Skeletal muscle cell (primary cell): ENCODE measurements at places on chromosomes 4 and X.

GRCh38 chr4:59540311-59540710, 1659.8 kb upstream of the ADGRL3 start:
- no peak for DNase-seq

DNA sequence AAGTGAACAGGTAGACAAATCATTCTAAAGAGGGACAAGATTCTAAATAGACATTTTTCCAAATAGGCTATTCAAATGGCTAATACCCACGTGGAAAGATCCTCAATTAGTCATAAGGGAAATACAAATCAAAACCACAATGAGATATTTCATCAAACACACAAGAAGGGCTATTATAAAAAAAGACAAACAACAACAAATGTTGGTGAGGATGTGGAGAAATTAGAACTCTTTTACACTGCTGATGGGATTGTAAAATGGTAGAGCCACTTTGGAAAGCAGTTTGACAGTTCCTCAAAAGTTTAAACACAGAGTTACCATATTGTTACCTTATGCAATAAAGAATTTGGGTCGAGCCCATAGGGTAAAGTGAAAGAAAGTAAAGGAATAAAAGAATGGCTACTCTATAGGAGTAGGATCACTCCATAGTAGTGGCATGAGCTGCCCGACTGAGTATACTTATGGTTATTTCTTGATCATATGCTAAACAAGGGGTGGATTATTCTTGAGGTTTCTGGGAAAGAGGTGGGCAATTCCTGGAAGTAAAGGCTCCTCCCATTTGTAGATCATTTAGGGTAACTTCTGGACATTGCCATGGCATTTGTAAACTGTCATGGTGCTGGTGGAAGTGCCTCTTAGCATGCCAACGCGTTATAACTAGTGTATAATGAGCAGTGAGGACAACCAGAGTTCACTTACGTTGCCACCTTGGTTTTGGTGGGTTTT, 58.9 kb upstream of the FAM9C start:
- no peak for DNase-seq

DNA sequence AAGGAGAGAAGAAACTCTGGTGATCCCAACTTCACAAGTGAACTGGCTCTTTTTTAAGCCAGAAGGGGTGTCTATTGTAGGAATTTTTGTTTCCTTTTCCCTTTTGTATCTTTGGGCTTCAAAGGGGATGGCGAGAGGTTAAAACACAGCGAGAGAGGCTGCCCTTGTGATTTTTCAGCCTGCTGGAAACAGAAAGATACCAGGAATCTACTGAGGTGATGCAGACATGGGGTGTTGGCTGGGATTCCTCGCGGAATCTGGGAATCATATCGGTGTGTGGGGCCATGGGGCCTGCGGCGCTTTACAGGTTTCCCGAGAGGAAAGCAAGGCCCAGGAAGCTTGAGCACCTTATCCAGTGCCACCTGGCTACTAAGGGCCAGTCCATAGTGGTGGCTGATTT, 99.4 kb upstream of the STX18 start:
- DNase-seq, result no peak

- DNase-seq, result no peak
These were observed 178.6 kb upstream of the MAMLD1 start for GRCh38 chrX:150184491-150184890.

- DNase-seq, result no peak
These were observed 34.7 kb upstream of the MAB21L2 start for GRCh38 chr4:150547154-150547838.

GRCh38 chr4:82521283-82521682, 40.5 kb downstream of the TMEM150C start:
- DNase-seq, result no peak

DNA sequence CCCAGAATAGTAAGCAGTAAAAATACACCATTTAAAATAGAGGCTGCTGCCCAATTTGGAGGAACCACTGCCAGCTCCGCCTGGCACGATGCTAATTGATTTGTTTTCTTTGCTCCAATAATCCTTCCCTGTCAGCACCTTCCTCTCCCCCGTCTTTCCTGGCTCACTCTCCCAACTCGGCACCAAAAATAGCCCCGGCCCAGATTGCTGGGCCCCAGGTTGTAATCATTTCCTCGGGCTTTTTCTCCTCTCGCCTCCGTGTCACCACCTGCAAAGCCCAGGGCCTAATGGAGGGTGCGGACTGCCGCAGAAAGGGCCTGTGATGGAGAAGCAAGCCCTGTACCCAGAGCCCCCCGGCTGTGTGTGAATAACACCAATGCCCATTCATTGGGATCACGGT, 197.6 kb upstream of the PSAPL1 start:
- DNase-seq, result no peak

- DNase-seq, result no peak
These were observed 1444.2 kb downstream of the ADGRL3 start for GRCh38 chr4:62644372-62644771.

DNA sequence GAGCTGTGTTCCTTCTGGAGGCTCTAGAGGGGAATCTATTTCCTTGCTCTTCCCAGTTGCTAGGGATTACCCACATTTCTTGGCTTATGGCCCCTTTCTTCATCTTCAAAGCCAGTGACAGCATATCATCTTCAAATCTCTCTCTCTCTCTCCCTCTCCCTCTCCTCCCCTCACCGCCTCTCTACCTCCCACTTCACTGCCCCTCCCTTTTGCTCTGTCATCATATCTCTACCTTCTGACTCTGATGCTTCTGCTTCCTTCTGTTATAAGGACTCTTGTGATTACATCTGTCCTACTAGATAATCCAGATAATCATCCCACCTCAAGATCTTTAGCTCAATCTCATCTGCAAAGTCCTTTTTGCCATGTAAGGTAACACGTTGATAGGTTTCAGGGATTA, 93.1 kb upstream of the TEX13D start:
- DNase-seq, result no peak

DNA sequence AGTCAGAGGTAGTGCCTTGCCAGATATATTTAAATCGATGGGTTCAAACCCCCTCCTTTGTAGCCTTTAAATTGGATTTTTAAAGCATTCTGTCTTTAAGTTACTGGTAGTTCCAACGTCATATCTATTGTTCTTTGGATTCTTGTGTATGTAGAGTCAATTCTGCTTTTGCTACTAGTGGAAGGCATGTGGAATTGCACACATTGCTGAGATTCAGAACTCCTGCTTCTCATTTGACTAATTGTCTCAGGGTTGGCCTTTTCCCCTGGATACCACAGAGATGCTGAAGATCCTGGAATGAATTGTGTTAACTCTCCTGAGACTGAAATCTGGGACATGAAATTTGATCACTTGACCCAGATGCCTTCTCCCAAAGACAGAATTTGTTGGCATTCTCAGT, 328.3 kb upstream of the RPS6KA3 start:
- no peak for DNase-seq

DNA sequence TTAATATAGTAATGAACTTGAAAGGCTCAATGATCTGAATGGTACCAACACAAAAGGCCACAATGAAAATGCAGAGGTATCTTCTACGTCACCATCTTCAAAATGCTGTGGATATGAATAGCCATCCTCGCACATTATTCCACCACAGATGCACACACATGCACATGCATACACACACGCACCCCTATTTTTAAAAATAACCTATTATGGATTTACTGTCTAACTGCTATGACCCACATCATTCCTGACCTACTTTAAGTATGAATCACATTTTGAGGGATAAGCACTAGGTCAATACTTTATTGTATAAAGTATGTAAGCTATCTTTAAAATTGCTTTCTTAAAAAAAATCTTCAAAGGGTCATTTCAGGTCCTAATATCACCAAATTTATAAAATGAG, 24.4 kb upstream of the CORIN start:
- no peak for DNase-seq

DNA sequence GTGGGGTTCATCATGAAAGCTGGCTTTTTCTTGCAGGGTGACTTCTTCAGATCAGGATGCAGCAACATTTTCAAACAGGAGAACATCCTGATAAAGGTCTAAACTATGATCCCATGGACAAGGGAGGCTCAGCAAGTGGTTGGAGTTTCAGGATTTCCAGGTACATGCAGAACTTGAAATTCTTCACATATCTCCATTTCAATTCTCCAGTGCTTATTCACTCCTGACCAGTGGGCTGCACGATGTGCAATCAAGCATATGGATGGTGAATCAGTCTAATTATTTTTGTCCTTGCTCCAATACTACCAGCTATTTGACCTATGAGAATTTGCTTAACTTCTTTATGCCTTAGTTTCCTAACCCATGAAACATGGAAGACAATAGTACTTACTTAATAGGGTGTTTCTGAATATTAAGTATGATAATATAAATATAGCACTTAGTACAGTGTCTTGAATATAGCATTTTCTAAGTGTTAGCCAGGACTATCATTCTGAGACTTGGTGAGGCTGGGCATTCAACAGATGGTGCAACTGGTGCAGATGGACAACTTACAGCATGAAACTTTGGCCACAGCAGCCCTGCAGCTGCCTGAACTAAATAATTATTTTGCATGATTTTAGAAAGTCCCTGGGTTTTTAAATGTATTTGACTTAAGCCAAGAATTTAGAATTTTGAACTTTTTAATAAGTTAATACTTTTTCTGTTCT, 92.4 kb downstream of the HPGD start:
- DNase-seq, result no peak

DNA sequence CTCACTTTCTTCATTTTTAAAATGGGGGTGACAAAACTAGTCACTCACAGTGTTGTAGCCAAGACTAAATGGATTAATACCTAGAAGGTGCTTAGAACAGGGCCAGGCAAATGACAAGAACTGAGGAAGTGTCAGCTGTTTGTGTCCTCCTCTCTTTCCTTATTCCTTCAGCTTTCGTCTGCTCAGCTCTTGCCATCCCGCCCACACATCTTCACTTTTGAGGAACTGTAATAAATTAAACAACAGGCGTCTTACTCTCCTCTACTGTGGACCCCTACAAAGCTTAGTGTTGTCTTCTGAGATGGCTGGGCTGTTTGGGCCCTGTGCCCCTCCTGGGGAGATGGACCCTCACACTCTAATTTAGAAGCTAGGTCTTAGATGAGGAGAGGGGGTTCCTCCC, 2.7 kb downstream of the HPSE start:
- DNase-seq, result no peak
